ENCODE measurements at places on chromosomes 1 and 21.

DNA sequence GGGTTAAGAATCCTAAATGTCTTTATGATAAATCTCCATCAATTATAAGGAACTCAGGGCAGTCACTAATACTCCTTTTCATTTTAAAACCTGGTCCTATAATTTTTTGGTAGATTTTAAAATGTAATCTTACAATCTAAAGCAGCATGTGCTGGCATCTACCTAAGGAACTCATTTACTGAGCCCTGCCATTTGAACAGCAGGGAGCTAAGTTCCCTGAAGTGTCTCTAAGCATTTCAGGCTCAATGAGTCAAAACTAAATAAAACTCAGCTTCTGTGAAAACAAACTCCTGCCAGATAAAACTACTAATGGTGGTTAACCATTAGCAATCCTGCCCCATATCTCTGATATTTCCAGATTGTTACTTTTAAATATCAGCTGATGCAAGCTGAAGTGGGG, 1371.8 kb upstream of the PRMT6 start:
- no peak for DNase-seq

GRCh38 chr1:27530192-27530591, 40.2 kb upstream of the WASF2 start:
- no peak for DNase-seq

DNA sequence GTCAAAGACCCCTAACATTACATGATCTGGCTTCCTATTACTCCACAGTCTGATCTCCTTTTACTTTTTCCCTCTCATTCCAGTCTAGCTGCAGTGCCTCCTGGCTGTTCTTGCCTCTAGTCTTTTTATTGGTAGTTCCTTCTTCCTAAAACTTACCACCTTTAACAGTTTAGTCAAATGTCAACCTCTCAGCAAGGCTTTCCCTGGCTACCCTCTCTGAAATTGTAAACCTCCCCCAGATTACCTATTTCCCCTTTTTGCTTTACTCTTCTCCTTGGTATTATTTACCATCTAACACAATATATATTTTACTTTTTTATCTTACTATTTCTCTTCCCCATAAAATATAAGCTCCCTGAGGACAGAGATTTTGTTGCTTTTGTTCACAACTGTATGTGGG, 129.6 kb downstream of the CLEC20A start:
- DNase-seq = no peak

DNA sequence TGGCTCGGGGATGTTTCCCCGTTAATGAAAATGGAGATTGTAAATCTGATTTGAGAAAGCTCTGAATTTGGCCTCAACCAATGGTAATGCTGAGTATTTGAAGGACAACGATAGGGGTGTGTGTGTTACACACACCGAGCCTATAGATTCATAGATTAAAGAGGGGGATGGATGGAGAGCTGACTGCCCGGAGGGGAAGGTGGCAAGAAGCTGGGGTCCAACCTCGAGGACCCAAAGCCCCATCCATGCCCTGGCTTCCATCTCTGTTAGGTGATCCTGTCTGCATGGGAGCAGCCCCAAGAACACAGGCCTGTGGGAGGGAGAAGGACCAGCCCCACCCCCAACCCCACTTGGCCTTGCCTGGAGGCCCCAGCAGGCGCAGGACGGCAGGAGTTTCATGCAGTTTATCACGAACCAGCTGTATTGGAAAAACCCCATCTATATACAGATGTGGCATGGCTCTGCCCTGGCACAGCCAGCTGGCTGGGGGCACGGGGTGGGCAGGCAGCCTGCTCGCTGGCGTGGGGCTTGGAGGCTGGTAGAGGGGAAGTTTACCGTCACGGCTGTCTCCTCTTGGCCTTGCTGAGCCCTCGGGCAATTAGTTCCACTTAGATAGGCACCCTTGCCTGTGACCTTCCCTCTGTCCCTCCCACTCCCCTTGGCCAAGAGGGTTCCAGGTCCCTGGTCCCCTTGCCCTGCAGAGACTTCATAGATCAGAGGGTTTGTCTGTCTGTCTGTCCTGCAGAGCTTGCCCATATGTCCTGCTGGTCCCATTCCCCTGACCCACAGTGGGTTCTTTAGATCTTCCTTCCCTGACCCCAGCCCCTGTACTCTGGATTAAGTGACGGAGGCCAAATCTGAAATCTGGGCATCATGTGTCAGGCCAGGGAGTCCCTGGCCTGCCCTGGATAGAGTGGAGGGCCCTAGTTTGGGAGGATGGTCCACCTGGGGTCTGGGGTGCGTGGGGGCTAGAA, 3.0 kb downstream of the HSPB7 start:
- DNase-seq = no peak

- DNase-seq = no peak
These were observed 66.5 kb downstream of the PEX14 start for GRCh38 chr1:10541286-10541685.

Measured in T-helper 17 cell (primary cell).